ENCODE measurements at places on chromosomes 12 and 14.

GRCh38 chr14:93171376-93171775 lies 13.3 kb downstream of the MOAP1 start:
- DNase-seq: no peak

GRCh38 chr14:39372656-39373055 lies 59.6 kb downstream of the FBXO33 start:
- DNase-seq: no peak

DNA sequence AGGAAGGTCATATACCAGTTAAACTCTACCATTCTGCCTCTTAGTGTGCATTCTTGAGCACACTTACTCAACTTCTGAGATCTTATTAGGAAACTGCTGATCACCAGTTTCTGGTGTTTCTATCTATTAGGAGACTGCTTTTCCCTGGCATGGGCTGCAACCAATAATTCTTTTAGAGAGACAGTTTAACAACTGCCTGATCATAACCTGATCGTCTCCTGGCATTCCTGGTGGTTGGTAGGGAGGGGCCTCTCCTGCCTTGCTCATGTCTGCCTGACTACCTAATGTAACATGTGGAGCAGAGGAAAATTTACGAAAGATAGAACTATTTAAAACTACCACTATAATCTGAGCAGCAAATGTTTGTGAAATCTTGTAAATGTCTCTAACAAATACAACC lies 75.3 kb upstream of the MGAT4C start:
- no peak for DNase-seq

GRCh38 chr14:65263177-65263788 lies 149.2 kb upstream of the FUT8 start:
- DNase-seq: no peak

- DNase-seq: no peak
Measured at GRCh38 chr12:29281371-29282005, 99.5 kb downstream of the ERGIC2 start.

DNA sequence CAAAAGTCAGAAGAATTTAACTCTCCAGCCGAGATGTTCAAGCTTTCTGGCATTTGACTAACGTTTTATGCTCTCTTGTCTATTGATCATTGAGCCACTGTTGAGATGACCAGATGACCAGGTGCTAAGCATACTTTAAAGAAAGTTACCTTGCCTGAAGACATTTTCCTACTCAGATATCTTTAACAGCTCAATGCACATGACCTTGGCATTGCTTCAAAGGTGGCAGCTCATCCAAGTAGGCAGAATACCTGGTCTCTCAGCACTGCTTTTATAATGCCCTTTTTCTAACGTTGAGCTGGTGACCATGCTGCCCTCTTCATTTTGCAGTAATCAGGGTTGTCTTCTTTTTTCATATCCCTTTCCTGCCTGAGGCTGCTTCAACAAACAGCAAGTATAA lies 358.1 kb downstream of the RAD51B start:
- DNase-seq: no peak

- no peak for DNase-seq
Measured at GRCh38 chr14:103113774-103114173, 9.5 kb upstream of the TNFAIP2 start.

GRCh38 chr12:28800129-28800528 lies 348.9 kb upstream of the FAR2 start:
- DNase-seq: no peak

DNA sequence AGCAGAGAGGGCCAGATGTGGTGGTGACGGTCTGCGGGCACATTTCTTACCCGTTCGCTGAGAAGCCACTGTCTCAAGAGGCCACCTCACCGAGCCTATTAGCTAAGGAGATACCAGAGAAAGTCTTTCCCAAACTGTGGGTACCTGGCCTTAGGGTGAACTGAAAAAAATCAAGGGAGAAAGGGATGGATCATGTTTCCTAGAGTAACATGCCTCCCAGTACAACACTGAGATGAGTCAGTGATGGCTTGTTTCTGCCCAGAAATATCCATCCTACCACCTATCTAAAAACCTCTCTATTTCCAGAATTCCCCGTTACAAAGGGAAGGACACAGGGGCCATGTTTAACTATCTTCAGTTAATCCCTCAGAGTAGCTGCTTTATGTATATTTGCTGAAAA lies 83.7 kb downstream of the LMNTD1 start:
- no peak for DNase-seq

- no peak for DNase-seq
Measured at GRCh38 chr14:64444984-64445845, 20.1 kb upstream of the AKAP5 start.

DNA sequence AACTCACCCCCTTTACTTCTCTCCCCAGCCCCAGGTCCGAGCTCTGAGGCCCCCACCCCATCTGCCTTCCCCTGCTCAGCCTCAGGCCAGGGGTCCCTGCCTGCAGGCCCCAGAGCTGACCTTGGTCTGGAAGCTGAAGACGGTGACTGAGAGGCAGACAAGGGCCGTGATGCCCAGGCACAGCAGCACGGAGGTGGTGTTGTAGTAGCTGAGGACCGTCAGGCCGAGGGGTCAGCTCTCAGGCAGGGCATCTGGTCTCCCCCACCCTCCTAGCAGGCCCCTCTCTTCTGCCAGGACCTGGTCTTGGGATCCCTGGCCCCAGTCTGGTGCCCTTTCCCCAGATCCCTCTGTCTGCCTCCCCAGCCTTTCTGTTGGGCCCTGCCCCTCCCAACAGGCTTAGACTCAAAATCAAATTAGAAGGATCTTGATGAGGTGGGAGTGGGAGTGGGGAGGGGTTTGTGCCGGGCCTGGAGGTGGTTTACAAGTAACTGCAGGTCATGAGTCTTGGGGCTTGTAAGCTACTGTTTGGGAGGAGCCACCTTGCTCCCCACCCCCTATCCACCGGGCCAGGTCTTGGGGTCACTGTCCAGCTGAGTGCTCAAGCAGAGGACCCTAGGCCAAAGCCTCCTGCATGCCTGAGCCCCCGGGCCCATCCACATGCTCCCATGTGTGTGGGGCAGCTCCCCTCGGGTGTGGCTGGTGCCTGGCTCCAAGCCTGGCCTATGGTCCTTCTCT lies 14.2 kb downstream of the FAIM2 start:
- no peak for DNase-seq
